ENCODE measurements at places on chromosomes 6 and 20.

DNA sequence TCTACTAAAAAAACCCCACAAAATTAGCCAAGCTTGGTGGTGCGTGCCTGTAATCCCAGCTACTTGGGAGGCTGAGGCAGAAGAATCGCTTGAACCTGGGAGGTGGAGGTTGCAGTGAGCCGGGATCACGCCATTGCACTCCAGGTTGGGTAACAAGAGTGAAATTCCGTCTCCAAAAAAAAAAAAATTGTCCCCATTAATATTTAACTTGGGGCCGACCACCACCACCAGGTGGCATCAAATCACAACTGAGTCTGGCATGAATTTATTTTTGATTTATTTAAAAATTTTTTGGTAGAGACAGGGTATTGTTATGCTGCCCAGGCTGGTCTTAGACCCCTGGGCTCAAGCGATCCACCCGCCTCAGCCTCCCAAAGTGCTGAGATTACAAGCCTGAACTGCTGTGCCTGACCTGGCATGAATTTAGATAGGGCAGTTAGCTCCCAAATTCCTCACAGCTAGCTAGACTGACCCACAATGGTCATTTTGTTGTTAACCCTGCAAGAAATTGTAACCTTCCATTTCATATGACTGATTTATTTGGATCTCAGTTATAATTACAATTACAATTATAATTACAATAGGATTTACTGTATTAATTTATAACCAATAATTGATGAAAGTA lies 17.1 kb upstream of the BEND3 start:
- DNase-seq = no peak

DNA sequence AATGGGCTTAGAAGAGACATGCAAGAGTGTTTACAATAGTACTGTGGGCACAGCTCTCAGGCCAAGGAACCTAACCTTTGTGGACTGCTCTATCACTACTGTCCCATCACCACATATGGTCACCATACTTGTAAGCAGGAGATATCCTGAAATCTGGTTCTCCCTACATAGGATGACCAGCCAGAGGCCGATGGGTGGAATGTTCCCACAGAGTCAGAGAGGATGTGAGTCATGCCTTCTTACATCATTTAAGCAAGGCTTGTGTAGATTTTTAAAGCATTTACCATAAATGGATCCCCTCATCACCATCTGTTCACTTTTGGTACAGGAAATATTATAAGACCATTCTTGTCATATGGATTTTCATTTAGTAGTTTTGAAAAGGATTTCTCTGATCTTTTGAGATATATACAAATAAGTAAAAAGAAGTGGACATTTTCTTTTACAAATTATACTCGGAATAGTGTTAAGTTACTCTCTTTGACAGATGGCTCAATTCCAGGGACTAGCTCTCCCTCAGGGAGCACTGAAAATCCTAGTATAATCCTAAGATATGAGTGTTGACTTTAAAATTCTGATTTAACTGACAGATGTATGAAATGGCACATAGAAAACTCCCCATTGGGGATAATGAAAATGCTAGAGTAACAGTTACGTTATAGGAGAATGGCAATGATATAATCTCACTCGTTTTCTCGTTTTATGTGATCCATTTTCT lies 6.6 kb downstream of the HTR1B start:
- no peak for DNase-seq

GRCh38 chr6:39330476-39330875 lies 8.0 kb upstream of the KCNK16 start:
- no peak for DNase-seq

DNA sequence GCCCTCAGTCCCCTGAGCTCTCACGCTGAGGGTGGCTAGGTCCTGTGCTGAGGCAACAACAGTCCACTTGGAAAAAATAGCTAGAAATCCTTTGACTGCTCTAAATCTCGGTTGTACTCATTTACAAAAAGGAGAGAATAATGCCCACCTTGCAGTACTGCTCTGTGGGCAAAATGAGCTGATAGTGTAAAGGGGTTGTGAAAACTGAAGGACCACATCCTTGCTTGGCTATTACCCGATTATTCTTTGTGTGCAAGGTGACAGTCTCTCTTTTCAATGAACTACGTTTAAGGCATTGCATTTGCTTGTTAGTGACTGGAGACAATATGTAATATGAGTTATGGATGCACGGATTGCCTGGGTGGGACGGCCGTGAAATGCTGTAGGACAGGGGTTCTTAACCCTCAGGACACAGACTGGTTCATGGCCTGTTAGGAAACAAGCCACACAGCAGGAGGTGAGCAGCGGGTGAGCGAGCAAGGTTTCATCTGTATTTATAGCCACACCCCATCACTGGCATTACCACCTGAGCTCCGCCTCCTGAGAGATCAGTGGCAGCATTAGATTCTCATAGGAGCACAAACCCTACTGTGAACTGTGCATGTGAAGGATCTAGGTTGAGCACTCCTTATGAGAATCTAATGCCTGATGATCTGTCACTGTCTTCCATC lies 14.6 kb downstream of the SAMD3 start:
- no peak for DNase-seq

DNA sequence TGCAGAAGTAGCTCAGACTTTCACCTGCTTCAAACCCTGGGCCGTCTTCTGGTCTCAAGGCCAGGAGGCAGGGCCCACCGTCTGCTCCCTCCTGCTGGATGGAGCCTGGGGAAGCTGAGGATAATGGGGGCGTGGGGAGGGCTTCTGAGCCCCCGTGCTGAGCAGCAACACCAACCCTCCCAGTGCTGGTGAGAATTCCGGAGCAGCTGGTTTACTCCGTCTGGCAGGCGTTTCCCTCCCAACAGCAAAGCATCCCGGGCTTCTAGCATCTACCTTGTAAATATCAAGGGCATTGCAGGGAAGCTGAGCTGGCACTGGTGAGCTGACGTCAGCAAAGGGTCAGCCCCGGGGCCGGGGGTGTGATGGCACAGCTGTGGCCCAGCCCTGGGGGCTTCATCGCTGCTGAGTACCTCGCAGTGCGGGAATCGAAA lies 16.8 kb upstream of the CHRNA4 start:
- DNase-seq = no peak

- no peak for DNase-seq
Measured at GRCh38 chr6:76633259-76633658, 560.8 kb upstream of the IMPG1 start.

DNA sequence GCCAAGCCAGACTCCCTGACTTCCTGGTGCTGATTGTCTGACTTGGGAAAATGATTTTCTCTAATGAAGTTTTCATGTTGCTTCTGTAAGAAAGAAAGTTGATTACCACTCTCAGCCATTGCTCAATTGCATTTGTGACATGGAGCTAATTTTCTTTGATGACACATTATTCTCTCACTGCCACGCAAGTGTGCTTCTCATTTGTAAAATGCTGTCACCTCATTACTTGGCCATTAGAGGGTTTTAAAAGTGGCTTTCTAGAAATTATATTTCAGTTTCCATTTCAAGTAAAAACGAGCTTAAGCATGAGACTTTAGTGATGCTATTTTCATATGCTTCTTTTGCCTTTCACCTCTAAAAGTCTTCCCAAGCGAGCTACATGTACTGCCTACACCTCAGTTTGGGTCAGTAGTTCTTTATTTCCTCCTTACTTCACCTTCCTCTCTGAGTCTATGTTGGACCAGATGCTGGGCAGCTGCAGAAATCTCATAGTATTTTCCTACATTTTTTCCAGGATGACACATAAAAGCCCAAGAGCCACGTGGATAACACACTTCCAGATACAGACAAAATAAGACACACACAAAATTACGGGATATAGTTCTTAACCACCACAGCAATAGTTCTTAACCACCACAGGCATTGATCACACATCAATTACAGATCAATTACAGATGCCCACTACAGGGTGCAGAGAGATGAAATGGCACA lies 6.3 kb upstream of the FAM210B start:
- DNase-seq = no peak

- DNase-seq = no peak
Measured at GRCh38 chr6:163345931-163346330, 68.6 kb upstream of the QKI start.

- no peak for DNase-seq
Measured at GRCh38 chr20:32312718-32313424, 35.4 kb downstream of the KIF3B start.

DNA sequence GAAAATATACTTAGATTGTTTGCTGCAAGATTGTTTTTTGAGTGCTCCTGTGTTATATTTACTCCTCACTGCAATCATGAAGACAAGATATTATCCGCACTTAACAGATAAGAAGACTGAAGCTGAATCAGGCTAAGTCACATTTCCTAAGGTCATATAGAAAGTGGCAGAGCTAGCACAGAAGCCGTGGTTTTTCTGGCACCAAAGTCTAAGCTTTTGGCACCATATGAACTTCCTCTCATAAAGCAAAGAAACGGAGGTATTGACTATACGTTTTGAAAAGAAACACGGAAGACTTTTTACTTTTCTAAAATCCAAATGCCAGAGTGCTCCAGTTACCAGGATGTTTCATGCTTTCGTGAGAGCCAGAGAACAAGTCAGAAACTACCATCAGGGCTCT lies 9.3 kb upstream of the DTD1 start:
- DNase-seq = no peak

DNA sequence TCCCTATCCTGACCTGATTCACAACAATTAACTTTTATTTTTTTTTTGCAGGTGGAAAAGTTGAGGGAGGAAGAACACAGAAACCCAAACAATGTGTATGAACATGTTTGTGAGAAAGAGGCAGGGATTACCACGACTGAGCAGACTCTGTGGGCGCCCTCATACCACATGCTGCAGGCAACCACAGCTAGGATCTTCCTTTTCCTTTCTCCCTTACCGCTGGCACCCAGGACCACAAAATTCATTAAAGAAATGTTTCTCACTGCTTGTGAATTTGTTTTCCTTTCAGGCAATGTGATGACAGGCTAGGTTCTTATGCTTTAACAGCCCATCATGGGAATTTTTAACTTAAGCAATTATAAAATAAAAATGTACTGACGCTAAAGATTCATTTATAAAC lies 287.1 kb downstream of the GMDS start:
- DNase-seq = no peak

- no peak for DNase-seq
Measured at GRCh38 chr20:40457404-40457803, 231.6 kb downstream of the MAFB start.

GRCh38 chr6:75283907-75284631 lies 523 bp downstream of the TMEM30A start:
- no peak for DNase-seq

- peak; percentile 2 for DNase-seq
Measured at GRCh38 chr6:101011186-101011585, 130.1 kb upstream of the ASCC3 start.

- DNase-seq = no peak
Measured at GRCh38 chr6:110147870-110148269, 31.6 kb downstream of the WASF1 start.

- peak; percentile 78 for DNase-seq
Measured at GRCh38 chr6:149140137-149140909, 177.2 kb upstream of the TAB2 start.

- DNase-seq = no peak
Measured at GRCh38 chr20:11917663-11918062, at the start of gene BTBD3. Gene BTBD3 (plus strand): TSS chr20:11917893. CDS start chr20:11918276, 383 bp downstream.

- no peak for DNase-seq
Measured at GRCh38 chr20:18058661-18059467, 1.1 kb upstream of the OVOL2 start.

DNA sequence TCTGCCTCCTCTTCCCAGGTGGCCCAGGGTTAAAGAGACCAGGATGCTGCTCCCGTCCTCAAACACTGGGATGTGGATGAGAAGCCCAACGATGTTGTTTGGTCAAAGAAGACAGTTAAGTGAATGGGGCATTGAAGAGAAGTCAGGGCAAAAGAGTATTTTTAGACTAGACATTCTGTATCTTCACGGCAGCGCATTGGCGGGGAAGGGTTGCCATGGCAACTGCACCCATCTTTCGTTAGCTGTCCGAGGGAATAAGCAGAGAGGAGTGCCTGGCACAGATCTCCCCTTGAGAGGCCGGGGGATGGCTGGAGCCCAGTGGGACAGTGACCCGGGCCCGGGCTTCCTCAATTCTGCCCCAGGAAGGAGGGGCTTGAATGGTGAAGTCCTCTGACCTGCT lies 56.4 kb upstream of the GPR31 start:
- DNase-seq = no peak

DNA sequence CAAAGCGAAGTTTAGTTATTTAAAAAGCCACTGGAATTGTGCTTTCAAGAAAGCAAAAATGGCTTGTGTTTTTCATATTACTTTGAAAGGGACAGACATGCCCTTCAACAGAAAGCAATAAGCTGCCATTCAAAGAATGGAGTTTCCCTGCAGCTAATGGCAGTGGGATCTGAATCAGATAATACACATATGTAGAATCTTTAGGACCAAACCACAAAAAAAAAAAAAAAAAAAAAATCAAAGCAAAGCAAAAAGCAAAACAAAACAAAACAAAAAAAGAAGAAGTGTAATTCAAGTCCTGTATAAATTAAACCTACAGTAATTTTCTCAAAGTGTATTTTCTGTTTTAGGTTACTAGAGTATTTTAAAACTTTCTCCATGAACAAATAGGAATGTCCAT lies 63.6 kb upstream of the ZNF217 start:
- no peak for DNase-seq

GRCh38 chr20:44581515-44581914 lies 864 bp upstream of the PKIG start:
- no peak for DNase-seq

- DNase-seq = no peak
Measured at GRCh38 chr20:19074828-19075516, 137.5 kb upstream of the SLC24A3 start.

GRCh38 chr6:166722785-166723184 lies 95.7 kb upstream of the RPS6KA2 start:
- no peak for DNase-seq

Data from stimulated activated CD4-positive, alpha-beta T cell treated with anti-CD3 and anti-CD28 coated beads, Interleukin-1b, Interleukin-23, amount 100 ng/mL, for 48 hours (primary cell).